AG09309 (cell line): ENCODE measurements at places on chromosomes 13 and 19.

GRCh38 chr19:38209671-38210457 lies 14.2 kb downstream of the DPF1 start:
- no peak for DNase-seq

DNA sequence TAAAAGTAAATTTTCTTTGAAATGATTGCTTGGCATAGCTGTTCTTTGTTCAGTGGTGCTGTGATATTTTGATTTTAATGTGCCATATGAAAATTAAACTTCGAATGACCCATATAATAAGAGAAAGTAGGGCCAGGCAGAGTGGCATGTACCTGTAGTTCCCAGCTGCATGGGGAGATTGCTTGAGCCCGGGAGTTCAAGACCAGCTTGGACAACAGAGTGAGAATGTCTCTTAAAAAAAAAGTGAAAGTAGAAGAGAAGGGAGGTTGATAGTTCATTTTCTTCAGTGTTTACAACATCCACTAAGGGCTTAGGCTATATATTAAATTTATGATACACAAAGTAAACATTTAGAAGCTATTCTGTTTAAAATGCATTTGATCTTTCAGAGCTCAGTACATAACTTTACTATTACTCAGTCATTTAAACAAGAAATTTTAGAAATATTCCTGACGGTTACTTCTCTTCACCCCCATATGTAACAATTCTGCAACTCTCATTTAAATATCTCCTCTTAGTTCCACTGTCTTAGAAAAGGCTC lies 17.2 kb upstream of the RFC3 start:
- DNase-seq = no peak

DNA sequence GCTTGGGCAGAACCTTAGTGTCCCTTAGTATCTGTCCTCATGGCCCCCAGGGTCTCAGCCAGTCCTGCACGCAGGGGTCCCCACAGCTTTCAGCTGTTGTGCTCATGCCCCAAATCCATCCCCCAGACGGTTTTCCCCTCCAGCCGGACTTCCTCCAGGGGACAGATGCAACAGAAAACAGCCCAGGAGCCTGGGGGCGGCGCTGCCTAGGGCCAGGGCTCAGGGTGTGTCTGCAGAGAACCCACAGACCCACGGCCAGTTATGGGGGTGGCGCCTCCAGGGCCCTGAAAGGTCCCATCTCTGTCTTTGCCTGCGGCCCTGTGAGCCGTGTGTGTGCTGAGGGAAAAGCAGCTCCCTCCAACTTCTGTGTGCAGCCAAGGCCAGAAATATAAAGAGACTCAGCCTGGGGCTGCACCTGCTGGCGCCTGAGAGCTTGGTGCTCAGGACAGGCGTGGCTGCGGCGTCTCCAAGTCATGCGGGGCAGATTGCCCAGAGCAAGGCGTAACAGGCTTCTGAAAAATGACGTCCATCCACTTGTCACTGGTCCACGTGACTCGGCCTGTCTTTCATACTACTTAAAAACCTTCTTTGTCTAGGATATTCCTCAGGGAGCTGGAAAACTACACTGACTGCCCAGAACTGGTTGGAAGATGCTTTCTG lies 22.1 kb upstream of the F7 start:
- no peak for DNase-seq

GRCh38 chr13:60765700-60766411 lies 368.8 kb downstream of the TDRD3 start:
- no peak for DNase-seq

DNA sequence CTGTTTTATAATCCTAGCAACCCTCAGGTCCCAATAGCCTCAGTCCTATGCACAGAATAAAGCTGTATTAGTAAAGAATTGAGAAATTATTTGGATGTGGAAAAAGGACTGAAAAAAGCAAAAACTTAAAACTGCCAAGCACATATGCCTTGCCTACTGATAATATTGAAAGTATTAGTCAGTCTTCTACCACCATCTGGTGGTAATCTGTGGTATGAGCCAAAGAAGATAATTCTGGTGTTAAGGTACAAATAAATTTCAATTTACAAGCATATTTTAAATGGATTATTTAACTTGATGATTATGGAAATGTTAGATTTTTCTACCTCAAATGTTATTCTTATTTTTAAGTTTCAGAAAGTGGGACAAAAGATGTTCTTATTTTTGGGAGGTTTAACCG lies 460.3 kb upstream of the KLHL1 start:
- no peak for DNase-seq

GRCh38 chr19:38813323-38813722 lies 578 bp upstream of the LGALS4 start:
- DNase-seq = no peak

GRCh38 chr19:18461471-18461870 lies 23.5 kb upstream of the ISYNA1 start:
- no peak for DNase-seq

DNA sequence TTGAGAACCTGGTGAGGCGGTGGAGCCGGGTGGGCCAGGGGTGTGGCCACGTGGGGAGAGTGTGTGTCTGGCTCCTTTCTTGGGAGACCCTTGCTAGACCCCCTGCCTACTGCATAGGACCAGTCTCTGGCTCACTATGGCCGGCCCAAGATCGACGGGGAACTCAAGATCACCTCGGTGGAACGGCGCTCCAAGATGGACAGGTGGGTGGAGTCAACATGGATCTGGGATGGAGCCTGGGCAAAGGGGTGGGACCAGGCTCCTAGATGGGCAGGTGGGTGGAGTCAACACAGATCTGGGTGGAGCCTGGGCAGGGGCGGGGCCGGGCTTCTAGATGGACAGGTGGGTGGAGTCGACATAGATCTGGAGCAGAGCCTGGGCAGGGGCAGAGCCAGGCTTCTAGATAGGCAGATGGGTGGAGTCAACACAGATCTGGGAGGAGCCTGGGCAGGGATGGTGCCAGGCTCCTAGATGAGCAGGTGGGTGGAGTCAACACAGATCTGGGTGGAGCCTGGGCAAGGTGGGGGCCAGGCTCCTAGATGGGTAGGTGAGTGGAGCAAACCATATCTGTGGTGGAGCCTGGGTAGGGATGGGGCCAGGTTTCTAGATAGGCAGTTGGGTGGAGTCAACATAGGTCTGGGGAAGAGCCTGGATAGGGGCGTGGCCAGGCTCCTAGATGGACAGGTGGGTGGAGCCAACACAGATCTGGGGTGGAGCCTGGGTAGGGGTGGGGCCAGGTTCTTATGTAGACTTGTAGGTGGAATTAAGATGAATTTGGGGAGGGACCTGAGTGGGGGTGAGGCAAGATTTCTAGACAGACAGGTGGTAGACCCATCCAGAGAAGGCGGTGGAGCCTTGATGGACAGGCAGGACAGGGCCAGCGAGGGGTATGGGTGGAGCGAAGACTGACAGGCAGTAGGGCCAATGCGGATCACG lies 56.5 kb downstream of the VAV1 start:
- DNase-seq = no peak

DNA sequence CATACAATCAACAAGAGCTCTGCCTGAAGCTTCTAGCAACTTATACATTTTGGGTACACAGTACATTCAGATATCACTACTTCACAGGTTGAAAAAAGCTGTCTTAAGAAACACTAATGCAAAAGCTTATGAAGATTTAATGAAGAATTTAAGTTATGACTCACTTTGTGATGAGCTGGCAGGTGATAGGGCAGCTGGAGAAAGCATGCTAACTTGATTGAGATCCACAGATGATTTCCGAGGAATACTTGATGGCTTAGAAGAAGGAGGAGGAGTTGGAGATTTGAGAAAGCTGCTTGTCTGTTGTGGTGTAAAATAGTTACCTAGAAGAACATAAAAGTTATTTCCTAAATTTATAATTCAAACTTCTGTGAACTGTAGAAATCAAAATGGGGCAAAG lies 23.3 kb downstream of the EXOSC8 start:
- DNase-seq = no peak

GRCh38 chr19:3159565-3159964 lies 19.0 kb upstream of the S1PR4 start:
- no peak for DNase-seq

DNA sequence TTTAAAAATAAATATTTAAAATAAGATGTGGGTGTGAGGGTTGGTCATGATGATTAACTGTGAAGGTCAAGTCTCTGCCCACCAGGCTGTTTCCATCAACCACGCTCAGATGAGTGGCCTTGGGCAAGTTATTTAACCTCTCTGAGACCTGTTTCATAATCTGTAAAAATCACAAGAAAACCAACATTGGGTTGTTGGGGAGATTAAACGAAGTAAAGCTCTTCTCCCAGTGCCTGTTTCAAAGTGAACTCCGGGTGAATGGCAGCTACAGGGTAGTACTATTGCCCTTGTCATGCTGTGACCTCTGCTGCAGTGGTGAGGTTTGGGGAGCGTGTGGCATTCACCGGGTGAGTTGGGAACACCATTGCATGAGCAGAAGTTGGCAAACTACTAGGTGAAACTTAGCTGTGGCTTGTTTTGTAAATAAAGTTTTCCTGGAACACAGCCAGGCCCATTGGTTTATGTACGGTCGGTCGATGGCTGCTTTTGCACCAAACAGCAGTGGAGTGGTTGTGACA lies 153.2 kb downstream of the USP12 start:
- DNase-seq = no peak

- DNase-seq = no peak
Measured at GRCh38 chr19:30719189-30719998, 347.2 kb downstream of the ZNF536 start.

GRCh38 chr13:52882785-52883184 lies 34.3 kb upstream of the PCDH8 start:
- DNase-seq = no peak

DNA sequence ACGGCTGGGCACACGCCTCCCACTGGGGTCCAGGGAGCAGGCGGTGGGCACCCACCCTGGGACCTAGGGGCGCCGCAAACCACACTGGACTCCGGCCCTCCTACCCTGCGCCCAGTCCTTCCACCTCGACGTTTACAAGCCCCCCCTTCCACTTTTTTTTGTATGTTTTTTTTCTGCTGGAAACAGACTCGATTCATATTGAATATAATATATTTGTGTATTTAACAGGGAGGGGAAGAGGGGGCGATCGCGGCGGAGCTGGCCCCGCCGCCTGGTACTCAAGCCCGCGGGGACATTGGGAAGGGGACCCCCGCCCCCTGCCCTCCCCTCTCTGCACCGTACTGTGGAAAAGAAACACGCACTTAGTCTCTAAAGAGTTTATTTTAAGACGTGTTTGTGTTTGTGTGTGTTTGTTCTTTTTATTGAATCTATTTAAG lies 1.6 kb downstream of the JUNB start:
- DNase-seq = no peak

DNA sequence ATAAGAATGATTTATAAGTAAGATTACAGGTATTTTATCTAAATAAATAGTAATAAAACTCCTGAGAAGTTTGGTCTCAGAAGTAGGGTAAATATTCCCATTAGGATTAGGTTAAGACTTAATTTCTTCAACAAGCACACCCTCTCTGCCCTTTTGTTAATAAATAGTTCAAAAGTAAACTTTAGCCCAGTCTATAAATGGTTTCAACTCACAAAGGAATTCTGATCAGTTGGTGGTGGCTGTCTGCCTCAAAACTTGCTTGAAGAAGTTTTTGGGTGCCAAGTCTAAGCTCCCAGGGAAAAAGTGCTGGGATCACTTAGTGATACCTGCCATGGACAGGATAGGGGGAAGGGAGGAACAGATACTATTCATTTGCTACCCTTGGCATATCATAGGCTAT lies 22.9 kb downstream of the MBNL2 start:
- no peak for DNase-seq

- DNase-seq = no peak
Measured at GRCh38 chr13:91185294-91185863, 162.1 kb upstream of the MIR17HG start.

DNA sequence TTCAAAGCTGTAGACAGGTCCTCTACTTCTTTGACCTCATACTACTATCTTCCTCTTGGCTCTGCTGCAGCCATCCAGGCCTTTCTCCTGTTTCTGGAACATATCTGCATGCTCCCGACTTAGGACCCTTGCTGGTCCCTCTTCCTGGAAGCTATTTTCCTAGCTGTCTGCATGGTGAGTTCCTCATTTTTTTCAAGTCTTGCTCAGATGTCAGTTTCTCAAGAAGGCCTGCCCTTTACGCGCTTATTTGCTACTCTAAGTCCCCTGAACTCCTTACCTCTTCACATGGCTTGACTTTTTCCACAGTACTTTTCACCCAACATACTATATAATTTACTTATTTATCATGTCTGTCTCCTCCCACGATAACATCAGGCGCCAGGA lies 31.4 kb downstream of the DNAJC3 start:
- DNase-seq = no peak

DNA sequence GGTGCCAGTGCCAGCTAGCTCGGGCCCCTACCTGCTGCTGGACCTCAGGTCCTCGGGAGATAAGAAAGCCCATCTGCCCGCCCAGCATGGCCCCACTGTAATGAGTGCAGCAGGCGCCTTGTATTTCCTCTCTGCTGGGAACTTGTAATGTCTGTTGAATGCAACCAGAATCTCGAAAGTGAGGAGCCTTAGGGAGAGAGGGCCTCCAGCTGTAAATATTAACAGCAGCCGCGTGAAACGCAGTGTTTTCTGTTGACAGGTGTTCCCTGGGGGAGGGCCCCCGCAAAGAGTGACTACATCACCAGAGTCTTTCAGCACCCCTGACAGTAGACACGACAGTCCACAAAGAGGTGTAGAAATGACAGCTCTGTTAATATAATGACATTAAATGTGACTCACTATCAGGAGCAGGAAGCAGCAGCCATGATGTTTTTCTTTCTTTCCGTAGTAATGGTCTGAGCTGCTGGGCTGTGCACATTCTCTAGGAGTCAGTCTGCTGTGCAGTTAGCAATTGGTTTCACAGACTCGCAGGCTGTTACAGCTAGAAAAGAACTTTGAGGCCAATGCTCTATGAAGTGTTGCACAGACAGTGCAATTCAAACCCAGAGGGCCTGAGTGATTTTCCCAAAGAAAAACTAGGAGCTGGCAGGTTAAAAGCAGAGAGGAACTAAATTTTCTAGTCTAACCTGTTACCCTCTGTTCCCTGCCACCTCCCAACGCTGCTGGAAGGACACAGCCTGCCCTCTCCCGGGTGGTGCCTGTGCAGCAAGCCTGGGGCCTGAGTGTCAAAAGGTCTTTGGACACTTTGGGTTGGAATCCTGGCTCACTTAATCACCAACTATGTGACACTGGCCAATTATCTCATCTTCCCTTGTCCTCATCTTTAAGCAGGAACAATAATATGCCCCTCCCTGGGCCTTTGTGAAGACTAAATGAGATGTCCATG lies 58.6 kb upstream of the WASF3 start:
- no peak for DNase-seq

DNA sequence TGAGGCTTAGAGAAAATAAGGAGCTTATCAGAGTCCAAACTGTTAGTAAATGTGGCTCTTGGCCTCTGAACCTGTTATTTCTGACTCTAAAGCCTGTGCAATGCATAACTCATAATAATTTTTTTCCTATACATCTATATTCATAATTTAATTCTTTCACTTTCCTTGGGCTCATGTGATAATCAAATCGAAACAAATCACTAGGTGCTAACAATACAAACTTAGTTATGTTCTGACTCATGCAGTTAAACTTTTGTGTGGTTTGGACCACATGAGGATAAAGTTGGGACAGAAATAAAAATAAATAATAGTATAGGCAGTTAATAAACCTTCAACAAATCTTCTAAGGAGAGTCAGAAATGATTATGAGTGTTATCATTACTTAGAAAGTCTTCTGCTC lies 1629.0 kb downstream of the OLFM4 start:
- no peak for DNase-seq
